ENCODE measurements at places on chromosomes 16 and 17.
A peak's percentile ranks its signal among the peaks of the same experiment; 100 is the strongest.

GRCh38 chr17:39517224-39517623, 55.9 kb downstream of the CDK12 start:
- DNase-seq, result no peak

GRCh38 chr16:56874800-56875199, 9.8 kb downstream of the SLC12A3 start:
- no peak for DNase-seq

- no peak for DNase-seq
Observed at GRCh38 chr17:17071531-17072360, 29.5 kb downstream of the MPRIP start.

GRCh38 chr17:79698146-79698846, 32.4 kb upstream of the ENPP7 start:
- DNase-seq, result no peak

GRCh38 chr17:16353317-16354174, at the start of gene CENPV:
TSS of gene CENPV (minus strand) at chr17:16353469. CDS start at chr17:16353436, 33 bp downstream.
- DNase-seq, result peak; percentile 81

DNA sequence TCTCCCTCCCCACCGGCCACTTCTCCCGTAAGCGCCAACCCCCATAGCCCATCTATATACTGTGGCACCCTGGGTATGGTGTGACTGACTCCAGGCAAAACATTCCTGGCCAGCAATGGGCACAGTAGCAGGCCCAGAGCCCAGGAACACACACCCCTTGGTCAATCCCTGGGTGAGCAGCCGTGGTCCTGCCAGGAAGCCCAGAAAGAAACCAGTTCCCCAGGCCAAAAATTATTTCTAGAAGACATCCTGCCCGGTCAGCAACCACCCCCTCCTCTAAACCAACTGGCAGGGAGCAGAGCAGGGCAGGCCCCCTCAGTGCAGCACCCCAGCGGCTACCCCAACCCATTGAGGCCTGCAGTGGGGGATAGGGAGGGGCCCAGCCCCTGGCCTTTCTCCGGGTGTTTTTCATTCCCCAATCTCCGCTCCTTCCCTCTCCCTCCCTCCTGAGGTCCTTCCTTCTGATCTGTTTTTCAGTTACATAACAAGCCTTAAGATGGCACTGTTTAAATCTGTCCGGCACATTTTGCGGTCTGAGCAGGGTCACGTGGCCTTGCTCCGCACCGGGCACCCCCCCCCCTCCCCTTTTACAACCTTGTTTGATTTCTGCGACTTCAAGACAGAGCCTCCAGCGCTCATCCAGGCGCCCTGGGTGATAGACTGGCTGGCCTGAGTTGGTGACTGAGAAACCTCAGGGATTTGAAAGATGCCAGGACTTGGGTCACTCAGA, 2.0 kb downstream of the NPTX1 start:
- no peak for DNase-seq

DNA sequence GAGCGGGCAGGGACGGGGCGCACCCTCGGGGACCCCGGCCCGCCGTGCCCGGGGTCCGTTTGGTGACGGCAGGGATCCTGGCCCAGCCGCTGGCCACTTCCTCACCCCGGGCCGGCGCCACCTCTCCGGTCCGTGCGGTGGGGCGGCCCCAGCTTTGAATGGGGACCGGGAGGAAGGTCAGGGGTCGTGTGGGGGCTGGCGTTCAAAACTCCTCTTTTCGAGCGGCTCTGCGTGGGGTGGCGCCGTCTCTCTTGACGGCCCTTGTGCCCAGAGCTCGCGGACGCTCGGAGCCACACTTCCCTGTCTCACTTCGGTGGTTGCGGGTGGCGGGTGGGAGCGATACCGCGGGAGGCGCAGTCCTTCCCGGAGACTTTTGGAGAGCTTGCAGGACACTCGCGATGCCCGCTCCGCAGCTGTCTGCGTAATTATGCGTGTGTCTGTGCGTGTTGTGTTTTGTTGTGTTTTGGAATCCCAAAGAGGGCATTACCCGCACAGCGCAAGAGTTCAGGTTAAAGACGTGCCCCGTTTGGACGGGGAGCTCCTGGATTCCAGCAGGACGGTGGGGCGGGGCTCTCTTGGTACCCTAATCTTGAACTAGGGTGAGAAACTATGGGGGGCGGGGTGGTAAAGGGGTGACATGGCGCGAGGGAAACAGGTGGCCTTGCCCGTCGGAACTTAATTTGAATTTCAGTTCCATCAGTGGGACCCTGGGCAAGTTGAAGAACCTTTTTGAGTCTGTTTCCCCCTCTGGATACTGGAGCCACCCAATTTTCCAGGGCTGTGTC, 637 bp downstream of the PLCG2 start:
- no peak for DNase-seq

DNA sequence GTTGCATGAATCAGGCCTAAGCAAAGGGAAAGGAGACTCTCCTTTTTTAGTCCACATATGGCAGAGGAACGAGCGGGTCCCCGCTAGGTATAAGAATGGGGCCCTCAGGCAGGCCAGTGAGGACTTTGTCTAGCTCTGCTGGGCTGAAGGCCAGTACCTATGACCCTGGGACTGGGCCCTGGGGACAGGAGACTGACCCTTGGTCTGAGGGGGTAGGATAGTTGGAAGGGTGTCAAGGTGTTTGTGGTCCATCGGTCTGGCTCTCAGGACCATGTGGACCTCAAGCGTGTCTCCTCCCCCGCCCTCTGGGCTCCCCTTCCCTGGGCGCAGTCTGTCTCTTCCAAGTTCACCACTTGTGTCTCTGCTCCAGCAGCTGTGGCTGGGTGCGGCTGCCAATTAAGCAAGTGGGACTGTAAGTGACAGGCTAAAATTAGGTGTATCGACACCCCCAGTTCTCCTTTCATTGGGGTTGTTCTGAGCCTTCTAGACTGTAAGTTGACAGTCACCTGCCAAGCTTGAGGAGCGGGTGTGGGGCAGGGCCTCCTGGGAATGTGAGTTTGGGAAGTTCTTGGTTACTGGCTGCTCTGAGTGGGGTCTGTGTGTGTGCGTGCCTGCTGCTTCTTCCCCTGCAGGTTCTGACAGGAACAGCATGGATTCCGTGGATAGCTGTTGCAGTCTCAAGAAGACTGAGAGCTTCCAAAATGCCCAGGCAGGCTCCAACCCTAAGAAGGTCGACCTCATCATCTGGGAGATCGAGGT, 24.5 kb downstream of the AKAP1 start:
- no peak for DNase-seq

DNA sequence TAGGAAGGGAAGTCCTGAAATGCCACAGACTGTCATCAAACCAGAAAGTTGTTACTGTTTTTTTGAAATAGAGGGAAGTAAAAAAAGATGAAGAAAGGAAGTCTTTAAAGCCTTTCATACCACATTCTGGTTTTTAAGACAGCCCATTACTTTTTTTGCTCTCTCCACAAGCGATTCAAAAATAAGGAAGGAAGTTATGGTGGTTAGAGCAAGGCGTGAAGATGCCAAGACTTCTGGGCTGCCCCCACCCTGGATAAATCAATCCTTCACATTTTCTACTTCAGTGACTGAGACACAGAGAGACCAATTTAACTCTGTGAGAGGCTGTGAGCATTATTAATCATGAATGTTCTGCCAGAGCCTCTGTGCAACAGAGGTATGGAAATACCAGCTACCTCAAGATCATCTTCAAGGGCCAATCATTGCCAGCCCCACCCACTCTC, 82.3 kb upstream of the BCAR1 start:
- no peak for DNase-seq

GRCh38 chr17:60781880-60782412, 104.3 kb downstream of the BCAS3 start:
- no peak for DNase-seq

GRCh38 chr17:66540131-66540781, 237.8 kb downstream of the PRKCA start:
- DNase-seq, result no peak

- DNase-seq, result no peak
Observed at GRCh38 chr17:16529906-16530305, 37.9 kb upstream of the LRRC75A start.

DNA sequence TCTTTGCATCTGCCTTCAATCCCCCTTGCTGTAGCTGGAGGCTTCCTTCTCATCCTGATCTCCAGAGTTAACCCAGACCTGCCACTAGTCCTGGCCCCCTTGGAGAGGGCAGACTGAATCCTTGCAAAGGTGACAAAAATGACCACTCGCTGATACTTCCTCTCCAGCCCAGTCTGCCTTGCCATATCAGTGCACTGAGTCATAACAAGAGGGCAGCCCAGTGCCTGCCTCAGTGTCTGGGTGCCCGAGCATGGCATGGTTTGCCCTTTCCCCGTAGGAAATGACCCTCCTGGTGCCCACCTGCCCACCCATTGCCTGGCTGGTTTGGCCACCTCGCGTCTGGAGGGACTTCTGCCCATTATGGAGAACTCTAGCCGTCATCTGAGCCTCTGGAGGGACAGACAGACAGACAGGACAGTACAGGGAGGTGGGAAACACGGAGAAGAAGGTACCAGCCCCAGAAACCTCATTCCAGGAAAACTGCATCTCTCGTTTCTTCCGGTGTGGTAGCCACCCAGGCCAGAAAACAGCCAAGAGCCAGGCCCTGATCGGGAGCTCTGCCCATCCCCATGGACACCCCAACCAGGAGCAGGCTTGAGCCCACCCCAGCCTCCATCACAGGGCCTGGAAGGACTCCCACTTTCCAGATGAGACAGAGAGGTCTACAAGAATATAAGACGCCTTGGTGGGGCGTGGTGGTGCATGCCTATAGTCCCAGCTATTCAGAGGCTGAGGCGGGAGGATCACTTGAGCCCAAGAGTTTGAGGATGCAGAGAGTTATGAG, 71.5 kb downstream of the SCNN1B start:
- no peak for DNase-seq

GRCh38 chr16:53515811-53516210, 12.8 kb upstream of the AKTIP start:
- no peak for DNase-seq

- no peak for DNase-seq
Observed at GRCh38 chr17:17485420-17485819, 8.6 kb downstream of the MED9 start.

DNA sequence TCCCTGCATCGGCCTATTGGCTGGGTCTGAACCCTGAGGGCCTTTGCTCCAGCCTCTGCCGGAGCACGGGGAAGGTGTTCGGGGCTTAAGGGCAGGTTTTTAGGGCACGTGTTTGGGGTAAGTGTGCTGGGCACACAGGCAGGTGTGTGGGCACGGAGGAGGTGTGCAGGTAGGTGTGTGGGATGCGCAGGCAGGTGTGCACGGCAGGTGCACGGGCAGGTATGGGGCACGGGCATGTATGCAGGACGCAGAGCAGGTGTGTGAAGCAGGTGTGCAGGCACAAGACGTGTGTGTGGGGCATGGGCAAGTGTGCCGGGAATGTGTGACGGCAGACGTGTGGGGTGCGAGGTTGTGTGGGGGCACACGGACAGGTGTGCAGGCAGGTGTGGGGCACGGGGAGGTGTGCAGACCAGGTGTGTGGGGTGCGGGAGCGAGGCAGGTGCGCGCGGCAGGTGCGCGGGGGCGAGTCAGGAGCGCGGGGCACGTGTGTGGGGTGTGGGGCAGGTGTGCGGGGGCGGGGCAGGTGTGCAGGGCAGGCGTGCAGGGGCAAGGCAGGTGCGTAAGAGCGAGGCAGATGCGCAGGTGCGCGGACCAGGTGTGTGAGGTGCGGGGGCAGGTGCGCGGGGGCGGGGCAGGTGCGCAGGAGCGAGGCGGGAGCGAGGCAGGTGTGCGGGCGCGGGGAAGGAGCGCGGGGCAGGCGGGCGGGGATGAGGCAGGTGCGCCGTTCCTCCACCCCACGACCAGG, 28.6 kb upstream of the METRNL start:
- no peak for DNase-seq

- no peak for DNase-seq
Observed at GRCh38 chr17:40777971-40778370, 4.4 kb downstream of the KRT27 start.

DNA sequence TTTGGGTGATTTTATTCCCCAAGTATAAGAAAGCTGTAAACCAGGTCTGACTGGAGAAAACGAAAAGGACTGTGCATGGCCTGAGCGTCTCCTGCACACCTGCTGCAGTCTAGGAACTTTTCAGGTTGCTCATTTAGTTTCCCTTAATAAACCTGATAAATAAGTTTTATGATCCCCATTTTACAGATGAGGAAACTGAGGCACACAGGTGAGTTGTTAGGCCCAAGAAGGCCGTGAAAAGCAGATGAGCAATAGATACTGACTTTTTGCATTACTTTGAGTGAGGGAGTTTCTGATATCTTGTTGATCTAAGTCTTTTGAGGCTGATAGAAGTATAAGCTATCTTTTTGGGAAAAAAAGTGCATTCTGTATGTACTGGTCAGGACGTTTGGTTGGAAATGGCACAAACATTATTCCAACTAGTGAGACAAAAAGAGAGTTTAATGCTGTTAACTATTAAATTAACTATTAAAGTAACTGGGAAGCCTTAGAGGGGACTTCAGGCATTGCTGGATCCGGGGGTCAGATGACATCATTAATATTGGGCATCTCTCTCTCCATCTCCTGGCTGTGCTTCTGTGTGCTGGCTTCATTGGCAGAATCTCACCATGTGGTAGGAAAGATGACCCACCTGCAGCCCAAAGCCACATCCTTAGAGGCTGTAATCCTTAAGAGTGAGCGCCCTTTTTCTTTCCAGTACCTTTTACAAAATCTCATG, 163.4 kb downstream of the CMIP start:
- DNase-seq, result no peak

GRCh38 chr16:4982056-4982867, 24.1 kb downstream of the SEC14L5 start:
- no peak for DNase-seq

- DNase-seq, result no peak
Observed at GRCh38 chr16:68351463-68351862, 40.6 kb downstream of the PRMT7 start.

GRCh38 chr16:14321542-14321941, 250.4 kb downstream of the MRTFB start:
- DNase-seq, result no peak

GRCh38 chr16:70788668-70789594, 12.0 kb downstream of the VAC14 start:
- no peak for DNase-seq

DNA sequence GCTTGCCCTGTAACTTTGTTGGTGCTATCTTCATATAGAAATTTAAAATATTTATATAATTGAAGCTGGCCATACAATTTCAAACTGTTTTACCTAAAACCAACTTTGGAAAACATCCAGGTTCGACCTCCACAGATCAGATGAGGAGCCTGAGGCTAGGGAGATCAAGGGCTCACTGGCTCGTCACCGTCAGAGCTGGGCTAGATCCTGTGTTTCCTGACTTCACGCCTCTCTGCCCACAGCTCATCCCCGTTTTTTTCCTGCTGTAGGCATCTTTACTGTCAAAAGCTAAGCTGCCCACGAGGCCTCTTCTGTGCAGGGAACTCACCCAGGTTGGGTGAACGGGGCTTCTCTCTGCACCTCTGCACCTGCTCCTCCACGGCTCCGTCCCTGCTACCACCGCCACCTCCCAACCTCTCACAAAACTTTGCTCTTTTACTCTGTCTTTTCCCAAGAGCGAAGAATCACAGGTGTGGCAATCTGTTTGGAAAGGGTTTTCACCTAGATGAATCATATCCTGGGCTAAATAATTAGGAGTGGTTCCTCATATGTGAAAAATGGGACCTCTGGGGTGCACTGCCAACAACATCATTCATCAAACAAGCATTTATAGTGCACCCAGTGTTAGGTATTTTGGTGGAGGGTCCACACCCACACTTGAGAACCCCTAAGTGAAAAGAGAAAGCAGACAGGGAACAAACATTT, 24.8 kb upstream of the KDM6B start:
- no peak for DNase-seq

GRCh38 chr16:74297145-74297665, 591 bp downstream of the PSMD7 start:
- no peak for DNase-seq

- no peak for DNase-seq
Observed at GRCh38 chr17:67137026-67137370, 92.6 kb downstream of the CACNG1 start.

Measured in NCI-H1930 (cell line).